Fibroblast of villous mesenchyme (primary cell): ENCODE measurements at places on chromosomes 1 and 21. TPM values are rescaled to one million over a fixed set of nuclear protein-coding genes. Genes with fewer than 3 reads are reported as not detected.

DNA sequence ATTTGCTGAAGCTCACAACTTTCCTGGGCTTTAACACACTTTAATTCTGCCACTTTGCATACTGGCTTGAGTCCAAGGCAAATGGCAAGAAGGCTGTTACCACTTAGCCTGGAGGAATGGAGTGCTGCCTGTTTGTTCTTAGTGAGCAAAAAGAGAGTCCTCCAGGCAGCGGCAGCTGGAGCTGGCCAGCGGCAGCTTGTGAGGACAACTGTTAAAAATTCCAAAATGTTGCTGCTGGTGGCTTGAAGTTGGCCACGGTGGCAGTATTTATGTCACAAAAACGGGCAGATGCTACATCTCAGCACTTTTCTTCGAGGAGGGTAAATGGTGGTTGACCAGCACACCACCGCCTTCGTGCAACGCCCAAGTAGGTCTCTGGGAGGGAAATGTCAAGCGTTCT is 27.3 kb downstream of the STPG1 start:
- DNase-seq = no peak

DNA sequence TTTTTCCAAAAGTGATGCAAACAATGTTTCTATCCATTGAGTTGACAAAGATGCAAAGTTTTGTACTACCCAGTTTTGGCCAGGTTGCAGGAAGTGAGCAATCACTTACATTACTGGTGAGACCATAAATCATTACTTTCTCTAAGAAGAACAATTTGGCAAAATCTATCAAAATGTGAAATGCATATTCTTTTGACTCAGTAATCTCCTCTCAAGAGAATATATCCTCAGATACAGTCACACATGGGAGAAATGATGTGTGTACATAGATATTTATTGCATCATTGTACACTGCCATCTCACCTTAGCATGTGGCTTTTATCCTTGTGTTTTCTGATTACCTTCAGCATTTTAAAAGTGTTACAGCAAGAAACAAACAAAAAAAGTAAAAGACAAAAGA is 52.4 kb upstream of the FMO3 start:
- no peak for DNase-seq

ERO1B gene
- total RNA-seq = 1.9 and 5.2 TPM in 2 replicates

- no peak for DNase-seq
Measured at GRCh38 chr1:171877701-171878100, 36.4 kb downstream of the DNM3 start.

DNMT3L gene
- total RNA-seq = not detected in 2 replicates

CCDC181 gene
- 0.86 and 0.97 TPM in 2 replicates for total RNA-seq

- DNase-seq = no peak
Measured at GRCh38 chr1:182770232-182770631, 19.3 kb upstream of the NPL start.

DNA sequence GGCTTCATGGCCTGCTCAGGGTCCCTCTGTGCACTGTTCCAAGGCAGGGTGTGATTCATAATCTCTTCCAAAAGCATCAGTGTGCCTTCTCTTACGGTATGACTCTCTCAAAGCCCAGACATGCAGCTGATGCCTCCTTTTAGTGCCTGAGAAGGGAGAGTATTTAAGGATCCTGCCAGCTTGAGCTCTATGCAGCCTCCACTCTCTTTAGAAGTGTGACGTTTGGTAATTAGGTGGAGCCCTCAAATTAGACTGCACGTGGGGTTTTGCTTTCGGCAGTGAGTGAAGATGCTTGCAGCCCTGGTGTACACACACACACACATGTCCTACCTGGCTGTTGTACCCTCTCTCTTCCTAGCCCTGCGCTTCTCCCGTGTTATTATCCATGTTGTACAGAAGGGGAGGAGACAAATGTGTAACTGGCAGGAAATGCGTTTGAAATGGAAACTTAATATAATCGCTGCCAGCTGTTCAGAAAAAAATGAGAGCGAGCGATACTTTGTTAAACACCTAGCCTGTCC is 2.6 kb upstream of the C1orf174 start:
- no peak for DNase-seq

DNA sequence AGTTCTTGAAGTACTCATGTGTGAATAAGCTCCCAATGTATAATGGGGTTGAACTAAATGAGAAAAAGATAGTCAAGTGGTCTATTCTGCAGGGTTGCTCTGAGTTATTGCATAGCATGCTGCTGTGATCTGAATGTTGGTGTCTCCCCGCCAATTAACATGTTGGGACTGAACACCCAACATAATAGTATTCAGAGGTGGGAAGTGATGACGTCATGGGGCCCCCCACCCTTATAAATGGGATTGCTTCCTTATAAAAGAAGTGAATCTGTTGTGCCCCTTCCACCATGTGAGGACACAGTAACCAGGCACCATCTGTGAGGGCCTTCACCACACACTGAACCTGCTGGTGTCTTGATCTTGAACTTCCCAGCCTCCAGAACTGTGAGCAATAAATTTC is 50.2 kb downstream of the MAB21L3 start:
- no peak for DNase-seq

DNA sequence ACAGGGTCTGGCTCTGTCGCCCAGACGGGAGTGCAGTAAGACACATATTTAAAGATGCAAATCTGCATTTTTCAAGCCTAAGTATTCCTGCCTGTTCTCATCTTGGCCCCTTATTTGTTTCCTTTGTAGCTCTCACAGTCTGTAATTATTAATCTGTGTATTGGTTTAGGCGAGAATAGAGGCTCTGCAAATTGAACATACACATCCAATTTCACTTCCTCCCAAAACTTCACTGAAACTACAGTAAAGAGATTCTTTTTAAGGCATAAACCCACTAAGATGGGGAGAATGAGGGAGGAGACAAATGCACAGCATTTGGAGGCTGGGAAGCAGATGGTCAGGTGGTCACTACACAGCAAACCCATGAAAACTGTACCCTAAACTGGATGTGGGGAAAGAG is 21.0 kb downstream of the HMGN2 start:
- no peak for DNase-seq

FAM177B gene
- not detected in 2 replicates for total RNA-seq

DNA sequence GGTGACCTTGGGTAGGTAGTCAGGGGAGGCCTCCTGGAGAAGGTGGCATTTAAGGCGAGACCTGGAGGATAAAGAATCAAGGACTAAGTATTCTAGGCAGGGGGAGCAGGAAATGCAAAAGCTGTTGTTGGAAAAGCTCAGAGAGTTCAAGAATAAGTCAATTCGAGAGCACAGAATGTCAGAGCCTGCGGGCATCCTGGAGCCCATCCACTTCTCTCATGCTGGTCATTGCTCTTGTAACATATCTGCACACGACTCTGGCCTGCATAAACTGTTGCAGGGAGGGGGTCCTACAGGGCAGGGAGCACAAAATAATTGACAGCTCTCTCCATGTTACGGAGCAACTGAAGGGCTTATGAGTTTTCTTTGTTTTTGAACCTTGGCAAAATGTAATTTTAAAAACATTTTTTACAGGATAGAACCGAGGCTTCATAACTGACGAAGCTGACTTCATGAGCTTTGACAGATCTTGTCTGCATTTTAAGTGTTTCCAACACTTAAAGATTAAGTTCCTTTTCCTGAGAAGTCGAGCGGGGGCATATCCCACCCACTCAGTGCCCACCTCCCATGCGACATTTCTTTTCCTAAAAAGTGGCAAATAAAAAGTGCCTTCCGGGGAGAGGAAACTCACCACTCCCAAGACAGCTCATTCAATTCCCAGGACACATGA is 4.2 kb downstream of the PLA2G5 start:
- no peak for DNase-seq

SPATA21 gene
- total RNA-seq = under 0.01 TPM in 1 of 2 replicates, not detected in the other

GRCh38 chr1:178461701-178462100 is 35.1 kb downstream of the CLEC20A start:
- DNase-seq = peak; percentile 33

- no peak for DNase-seq
Measured at GRCh38 chr1:16975211-16975610, 5.2 kb downstream of the MFAP2 start.

LCE1B gene
- total RNA-seq = not detected in 2 replicates

DNA sequence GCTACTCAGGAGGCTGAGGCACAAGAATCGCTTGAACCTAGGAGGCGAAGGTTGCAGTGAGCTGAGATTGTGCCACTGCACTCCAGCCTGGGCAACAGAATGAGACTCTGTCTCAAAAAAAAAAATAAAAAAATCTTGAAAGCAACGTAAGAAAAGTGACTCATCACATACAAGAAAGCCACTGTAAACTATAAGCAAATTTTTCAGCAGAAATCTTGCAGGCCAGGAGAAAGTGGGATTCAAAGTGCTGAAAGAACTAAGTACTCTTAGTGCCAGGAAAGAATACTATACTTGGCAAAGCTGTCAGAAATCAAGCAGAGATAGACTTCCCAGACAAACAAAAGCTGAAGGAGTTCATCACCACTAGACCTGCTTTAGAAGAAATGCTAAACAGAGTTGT is 4.4 kb upstream of the HMGN1 start:
- no peak for DNase-seq

- peak; percentile 71 for DNase-seq
Measured at GRCh38 chr1:9426291-9426711, 113.0 kb upstream of the SLC25A33 start.

ADAMTS4 gene
- 6.8 and 8.2 TPM in 2 replicates for total RNA-seq

PAX7 gene
- not detected in 2 replicates for total RNA-seq

- DNase-seq = no peak
Measured at GRCh38 chr1:36961062-36961615, 73.2 kb downstream of the GRIK3 start.
